ENCODE measurements at places on chromosomes 6 and 20. TPM values are rescaled to one million over a fixed set of nuclear protein-coding genes. Genes with fewer than 3 reads are reported as not detected.

The OSTM1 gene
- 47.7 TPM for total RNA-seq

The EFHC1 gene
- 25.6 TPM for total RNA-seq

The GSTA1 gene
- not detected for total RNA-seq

The IMPG1 gene
- total RNA-seq = 0.51 TPM

The PDE10A gene
- total RNA-seq = 24.5 TPM

The RAET1E gene
- not detected for total RNA-seq

- no peak for DNase-seq
Measured at GRCh38 chr20:50055524-50056083, 57.3 kb downstream of the UBE2V1 start.

- no peak for DNase-seq
Measured at GRCh38 chr20:11406877-11407276, 510.8 kb upstream of the BTBD3 start.

GRCh38 chr20:58173930-58174707, 54.3 kb downstream of the ANKRD60 start:
- no peak for DNase-seq

DNA sequence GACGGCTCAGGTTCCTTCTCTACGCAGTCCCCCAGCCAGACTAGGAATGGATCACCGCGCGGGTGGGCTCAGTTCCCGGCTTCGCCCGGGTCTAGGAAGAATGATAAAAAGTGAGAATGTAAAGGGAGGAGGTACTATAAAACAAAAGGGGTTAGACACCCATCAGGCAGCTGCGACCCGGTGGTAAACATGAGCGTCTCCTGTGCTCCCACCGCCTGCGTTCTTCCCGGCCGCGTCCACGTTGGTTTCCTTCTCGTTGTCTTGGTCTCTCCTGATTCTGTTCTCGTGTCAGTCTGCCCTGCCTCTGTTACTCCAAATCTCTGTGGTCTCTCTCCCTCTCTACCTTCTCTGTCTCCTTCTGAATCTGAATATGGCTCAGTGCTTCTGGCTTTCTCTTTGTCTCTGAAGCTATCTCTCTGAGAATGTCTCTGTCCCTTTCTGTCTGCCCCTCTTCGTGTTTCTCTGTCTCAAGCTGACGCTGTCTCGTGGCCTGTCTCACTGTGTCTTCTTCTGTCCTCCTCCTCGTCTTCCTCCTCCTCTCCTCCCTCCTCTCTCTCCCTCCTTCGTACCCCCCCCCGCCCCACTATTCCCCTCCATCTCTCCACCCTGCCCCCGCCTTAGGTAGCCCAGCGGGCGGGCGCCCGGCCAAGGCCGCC, 41.6 kb upstream of the FOXP4 start:
- DNase-seq = no peak

DNA sequence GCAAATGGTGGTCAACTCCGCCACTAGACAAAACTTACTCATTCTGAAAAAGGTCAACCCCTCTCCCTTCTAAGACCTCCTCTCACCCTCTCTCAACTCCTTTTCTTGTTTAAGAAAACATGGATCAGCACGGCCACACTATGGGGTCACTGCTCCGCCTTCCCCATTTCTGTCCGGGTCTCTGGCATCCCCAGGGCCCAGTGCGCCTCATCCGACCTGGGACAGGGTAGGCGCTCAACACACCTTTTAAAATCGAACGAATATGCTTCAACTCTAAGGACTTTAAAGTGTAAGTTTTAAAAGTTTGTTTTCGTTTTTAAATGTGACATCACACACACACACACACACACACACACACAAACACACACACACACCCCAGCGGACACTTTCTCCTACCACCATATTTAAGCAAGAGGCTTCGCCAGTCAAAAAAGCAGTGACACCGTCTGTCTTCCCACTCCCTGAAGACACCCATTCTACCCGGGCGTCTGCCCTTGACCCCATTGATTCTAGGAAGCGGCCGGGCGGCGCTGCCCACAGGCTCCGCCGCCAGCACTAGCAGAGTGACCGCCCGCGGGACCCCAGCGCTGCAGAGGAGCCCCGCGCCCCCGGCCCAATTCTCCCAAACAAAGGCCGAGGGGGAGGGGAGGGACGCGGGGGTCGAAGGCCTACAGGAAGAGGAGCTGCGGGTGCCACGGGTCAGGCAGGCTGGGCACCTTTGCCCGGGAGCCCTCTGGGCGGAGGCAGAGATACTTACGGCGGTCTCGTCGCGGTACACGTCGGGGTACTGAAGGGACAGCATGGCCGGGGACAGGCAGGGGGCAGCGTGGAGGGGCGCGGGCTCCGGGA, 568 bp downstream of the PREP start:
- DNase-seq = no peak

DNA sequence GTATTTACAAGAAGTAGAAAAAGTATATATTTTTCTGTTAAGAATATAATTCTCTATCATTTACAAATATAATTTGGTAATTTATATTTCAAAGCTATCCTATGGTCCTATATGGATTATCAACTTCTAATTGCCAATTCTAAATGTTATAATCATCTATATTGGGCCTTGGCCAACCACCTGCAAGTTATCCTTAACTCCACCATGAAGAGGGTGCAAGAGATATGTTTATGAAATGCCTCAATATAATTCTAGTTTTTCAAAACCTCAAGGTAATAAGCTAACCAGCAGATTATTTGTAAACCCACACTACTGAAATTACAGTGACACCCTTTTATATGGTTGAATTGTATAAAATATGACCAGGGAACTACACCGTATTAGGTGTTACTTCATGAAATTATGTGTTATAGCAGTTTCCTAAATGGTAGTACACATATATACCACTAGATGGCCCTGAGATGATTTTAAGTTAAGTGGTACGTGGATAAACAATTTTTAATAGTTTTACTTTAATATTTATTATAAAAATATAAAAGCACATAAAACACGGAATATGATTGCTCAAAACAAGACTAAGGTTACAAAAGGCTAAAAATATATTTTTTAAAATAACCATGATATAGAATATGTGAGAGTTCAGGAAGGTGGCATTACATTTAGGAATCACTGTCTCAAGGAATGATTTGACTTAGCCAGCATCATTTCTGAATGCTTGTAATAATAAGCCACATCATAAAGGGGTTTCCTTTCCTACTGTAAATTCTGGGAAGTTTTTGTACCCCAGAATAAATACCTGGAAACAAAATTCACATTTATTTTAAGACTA, 9.8 kb upstream of the PNISR start:
- DNase-seq = no peak

GRCh38 chr20:26354511-26354910, 657.9 kb upstream of the ZNF337 start:
- no peak for DNase-seq

DNA sequence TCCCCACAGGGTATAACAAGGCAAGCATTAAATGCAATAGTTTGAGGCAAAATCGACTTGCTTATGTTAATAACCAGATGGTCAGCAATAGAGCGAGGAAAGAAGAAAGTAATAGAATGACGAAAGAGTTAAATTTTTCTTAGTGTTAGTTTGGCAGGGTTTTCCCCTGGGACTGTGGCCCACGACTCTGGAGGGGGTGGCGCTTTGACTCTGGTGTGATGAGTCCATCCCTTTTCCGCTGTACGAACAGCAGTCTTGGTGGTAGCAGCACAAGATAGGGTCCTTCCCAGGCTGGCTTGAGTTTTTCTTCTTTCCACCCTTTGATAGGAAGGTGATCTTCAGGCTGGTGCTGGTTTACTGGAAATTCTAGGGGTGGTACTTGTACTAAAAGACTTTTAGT, 69.2 kb upstream of the GMDS start:
- DNase-seq = no peak

DNA sequence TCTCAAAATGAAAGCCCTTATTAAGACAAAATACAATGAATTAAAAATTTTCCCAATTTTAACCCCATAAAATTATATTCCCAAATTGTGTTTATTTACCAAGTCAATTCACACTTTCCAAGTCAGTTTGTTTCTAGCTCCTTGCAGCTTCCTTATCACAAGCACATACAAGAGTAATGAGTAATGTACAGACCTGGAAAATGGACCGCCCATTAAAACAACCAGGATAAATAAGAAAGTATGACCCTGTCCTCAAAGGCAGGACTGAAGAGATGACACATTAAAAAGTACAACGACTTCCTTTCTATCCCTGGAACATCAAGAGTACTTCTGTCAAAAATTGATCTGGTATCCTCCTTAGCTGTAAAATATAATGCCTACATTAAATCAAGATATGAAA, 47.1 kb upstream of the TMX4 start:
- DNase-seq = no peak

- DNase-seq = peak; percentile 74
Measured at GRCh38 chr6:3438190-3439167, 18.4 kb downstream of the SLC22A23 start.

- DNase-seq = no peak
Measured at GRCh38 chr6:141884850-141885249, 247.9 kb upstream of the GJE1 start.

- no peak for DNase-seq
Measured at GRCh38 chr6:52739627-52740026, 23.6 kb downstream of the GSTA2 start.

- no peak for DNase-seq
Measured at GRCh38 chr6:114020196-114020595, 49.2 kb upstream of the HDAC2 start.

DNA sequence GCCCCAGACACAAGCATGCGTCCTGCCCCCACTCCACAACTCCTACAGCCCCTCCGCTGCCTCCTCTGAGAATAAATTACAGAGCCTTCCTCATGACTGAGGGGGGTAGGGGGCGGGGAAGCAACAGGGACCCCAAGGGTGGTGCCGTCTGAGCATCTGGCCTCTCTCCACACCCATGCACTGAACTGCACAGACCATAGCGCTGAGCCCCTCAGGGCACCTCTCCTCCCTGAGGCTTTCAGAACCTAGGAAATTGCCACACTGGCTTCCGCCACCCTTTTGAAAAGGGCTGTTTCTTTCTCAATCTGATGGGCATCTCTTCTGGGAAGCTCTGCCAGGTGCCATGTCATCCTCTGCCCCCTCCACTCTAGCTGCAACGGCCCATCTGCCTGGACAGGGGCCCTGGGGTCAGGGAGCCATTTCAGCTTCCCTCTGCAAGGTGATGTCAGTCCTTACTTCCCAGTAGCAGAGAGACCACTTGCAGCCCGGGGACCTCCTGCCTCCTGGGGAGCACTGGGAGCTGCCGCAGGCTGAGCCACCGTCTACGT, 2.5 kb downstream of the CST7 start:
- no peak for DNase-seq

- DNase-seq = no peak
Measured at GRCh38 chr6:4187480-4187879, 52.1 kb upstream of the ECI2 start.

- DNase-seq = no peak
Measured at GRCh38 chr6:44825273-44825672, 437.8 kb downstream of the CDC5L start.
